Activated CD8-positive, alpha-beta memory T cell treated with anti-CD3 and anti-CD28 coated beads, Interleukin-2, amount 10 ng/mL, durations not matched to agents 7 days and 5 days (primary cell): ENCODE measurements at places on chromosomes 13 and 19. TPM values are rescaled to one million over a fixed set of nuclear protein-coding genes. Genes with fewer than 3 reads are reported as not detected.

GRCh38 chr19:58381460-58382212, 806 bp upstream of the ZNF837 start:
- no peak for DNase-seq

DNA sequence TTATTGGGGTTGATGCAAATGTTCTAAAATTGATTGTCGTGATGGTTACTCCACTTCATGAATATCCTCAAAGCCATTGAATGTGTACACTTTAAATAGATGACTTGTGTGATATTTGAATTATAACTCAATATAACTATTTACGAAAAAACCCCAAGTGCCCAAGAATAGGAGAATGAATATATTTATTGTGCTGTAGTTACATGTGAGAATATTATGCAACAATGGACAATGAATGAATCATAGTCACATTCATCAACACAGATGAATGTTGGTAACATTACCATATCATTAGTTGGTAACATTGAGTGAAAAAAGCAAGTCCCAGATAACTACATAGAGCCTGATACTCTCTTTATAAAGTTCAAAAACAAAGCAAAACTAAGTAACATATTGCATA, 127.8 kb upstream of the UBL3 start:
- no peak for DNase-seq

Gene ZNF682
- 7.5 TPM for total RNA-seq

DNA sequence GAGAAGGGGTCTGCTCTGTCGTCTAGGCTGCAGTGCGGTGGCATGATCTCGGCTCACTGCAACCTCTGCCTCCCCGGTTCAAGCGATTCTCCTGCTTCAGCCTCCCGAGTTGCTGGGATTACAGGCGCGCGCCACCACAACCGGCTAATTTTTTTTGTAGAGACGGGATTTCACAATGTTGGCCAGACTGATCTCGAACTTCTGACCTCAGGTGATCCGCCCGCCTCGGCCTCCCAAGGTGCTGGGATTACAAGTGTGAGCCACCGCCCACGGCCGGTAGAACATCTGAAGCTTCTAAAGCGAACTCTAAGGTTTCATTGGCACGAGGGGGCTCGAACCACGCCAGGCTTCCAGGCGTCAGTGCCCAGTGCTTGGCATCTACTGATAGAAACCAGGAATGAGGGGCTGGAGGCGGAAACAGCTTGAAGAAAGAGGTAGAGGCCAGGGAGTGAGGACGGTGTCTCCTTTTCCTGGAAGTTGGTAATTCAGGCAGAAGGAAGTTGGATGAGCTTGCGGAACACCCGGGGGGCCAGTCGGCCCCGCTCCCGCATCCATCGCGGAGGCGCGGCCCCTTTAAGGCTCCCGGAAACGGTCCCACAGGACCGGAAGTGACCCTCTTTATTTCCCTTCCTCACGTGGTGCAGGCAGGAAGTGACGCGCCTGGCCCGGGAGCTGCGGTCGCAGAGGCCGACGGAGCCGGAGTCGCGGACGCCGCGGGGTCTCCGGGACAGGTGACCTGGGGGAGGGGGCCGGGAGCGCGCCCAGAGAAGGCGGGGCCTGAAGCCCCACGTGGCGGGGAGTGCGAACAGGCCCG, at the start of gene CCDC9:
CCDC9 (plus strand) TSS at position 647 of the 814 bp plus-strand sequence. CDS start 1,876 bp downstream, outside the sequence.
- DNase-seq, result peak; percentile 98

Gene SOX1
- total RNA-seq, result not detected

DNA sequence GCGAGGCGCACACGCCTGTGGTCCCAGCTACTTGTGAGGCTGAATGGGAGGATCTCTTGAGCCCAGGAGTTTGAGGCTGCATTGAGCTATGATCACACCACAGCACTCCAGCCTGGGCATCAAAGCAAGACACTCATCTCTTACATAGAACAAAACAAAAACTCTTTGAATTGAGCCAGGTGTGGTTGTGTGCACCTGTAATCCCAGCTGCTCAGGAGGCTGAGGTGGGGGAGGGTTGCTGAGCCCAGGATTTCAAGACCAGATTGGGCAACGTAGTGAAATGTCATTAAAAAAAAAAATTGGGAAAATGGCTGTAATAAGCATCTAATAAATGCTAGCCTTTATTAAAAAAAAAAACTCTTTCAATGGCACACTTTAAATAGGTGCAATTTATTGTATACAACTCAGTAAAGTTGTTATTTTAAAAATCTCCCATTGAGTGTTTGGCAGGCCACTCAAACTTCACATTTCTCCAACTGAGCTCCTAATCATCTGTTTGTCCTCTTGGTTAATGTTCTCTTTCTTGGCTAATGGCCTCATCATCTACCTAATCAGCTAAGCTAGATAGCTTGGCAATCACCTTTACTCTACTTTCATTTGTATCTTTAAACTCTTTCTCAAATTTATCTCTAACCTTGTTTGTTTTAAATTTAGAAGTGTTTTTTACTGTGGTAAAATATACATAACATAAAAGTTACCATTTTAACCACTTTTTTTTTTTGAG, 28.1 kb upstream of the HMGB1 start:
- DNase-seq, result no peak

Gene CGB3
- not detected for total RNA-seq

Gene CPB2
- not detected for total RNA-seq

Gene MAG
- total RNA-seq, result not detected

DNA sequence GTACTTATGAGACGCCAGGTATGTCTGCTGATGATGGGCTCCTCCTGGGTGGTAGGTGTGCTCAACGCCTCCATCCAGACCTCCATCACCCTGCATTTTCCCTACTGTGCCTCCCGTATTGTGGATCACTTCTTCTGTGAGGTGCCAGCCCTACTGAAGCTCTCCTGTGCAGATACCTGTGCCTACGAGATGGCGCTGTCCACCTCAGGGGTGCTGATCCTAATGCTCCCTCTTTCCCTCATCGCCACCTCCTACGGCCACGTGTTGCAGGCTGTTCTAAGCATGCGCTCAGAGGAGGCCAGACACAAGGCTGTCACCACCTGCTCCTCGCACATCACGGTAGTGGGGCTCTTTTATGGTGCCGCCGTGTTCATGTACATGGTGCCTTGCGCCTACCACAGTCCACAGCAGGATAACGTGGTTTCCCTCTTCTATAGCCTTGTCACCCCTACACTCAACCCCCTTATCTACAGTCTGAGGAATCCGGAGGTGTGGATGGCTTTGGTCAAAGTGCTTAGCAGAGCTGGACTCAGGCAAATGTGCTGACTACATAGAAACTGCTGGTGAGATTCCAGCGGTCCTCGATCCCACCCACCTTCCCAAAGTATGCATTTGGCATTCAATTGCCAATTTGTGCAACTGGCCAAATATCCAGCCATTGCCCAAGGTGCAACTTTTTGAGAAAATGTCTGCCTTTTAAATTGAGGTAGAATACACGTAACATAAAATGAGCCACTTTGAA, 10.2 kb downstream of the OR2Z1 start:
- DNase-seq, result no peak

DNA sequence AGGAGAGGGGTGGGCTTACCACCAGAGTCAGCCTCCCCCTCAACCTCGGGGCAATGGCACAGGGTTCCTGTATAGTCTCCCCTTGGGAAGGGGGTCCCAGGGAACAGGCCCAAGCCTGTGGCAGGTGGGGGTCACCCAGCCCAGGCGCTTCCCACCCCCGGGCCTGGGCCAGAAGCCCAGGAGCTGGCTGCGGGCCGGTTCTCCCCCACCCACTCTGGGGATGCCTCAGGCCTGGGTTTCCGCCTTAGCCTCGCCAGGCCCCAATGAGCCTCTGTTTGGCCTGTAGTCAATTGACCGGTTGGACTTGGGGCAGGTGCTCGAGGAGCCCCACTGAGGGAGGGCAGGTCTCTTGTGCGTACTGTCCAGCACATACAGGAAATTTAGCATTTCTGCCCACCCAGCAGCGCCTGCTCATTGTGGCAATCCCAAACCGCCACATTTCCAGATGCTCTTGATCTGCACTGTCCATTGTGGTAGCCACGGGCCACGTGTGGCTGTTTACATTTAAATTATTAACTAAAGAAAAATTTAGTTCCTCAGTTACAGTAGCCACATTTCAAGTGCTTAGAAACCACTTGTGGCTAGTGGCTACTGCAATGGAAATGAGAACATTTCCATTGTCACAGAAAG, 9.9 kb downstream of the LYL1 start:
- no peak for DNase-seq
